ENCODE measurements at places on chromosomes 12 and 14.

- peak; percentile 47 for DNase-seq
Observed at GRCh38 chr14:92409043-92409442, 86.1 kb downstream of the SLC24A4 start.

GRCh38 chr14:106436310-106436905 lies 910.0 kb downstream of the TMEM121 start:
- DNase-seq, result no peak

DNA sequence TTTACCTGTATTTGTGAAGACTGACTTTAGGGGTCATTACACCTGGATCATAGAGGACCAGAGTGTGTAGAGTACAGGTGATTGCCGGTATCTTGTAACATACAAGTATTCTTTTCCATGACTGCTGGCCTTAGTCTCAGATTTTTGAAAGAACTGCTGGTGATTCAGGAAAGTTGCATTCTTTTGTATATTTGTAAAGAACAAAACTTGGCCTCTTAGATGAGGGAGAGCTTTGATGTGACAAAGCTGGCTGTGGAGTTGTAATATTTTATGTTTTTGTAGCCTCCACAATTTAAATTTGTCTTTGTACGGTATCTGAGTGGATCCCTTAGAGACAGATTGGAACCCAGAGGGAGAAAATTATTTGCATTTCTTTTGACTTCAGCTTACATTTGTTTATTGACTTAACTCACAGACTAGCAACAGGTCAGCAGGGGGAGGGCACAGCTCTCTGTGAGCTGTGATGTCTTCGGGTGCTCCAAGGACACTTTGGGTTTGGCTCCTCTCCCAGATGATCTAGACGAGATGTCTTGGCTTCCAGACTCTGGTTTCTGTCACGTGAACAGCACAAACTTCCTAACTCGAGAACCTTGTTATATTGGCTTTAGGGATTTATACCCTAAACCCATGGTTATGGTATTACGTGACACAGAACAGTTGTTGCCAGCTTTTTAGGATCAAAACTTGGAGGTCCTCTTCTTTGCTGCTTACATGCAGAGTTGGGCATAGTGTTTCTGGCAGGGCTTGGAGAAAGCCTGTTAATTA lies 65.9 kb downstream of the DAAM1 start:
- DNase-seq, result peak; percentile 72

- DNase-seq, result no peak
Observed at GRCh38 chr12:57107456-57108155, 3.6 kb downstream of the STAT6 start.

GRCh38 chr14:60189923-60190840 lies 25.0 kb upstream of the DHRS7 start:
- DNase-seq, result no peak

GRCh38 chr12:125228519-125229260 lies 163.5 kb downstream of the AACS start:
- no peak for DNase-seq

DNA sequence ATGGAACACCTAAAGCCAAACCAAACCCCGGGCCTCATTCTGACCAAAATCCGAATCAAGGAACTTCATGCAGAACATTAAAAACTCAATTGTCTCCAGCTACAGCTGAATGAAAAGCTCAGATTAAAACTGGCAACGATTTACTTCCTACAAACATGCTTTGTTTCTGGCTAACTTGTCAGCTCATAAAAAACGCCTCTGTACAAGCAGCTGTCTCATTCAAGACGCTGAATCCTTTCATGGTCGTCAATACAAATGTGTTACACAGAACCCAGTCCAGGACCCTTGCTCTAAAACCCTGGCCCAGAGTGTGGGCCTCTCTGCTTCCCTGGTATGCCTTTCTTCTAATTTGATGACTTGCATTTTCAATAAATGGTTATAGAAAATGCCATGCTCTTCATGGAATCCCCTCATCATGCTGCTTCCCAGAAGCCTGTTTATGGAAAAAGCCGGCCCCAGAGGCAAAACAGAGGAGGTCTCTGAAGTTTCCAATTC lies 183.1 kb downstream of the PHLDA1 start:
- no peak for DNase-seq

- DNase-seq, result no peak
Observed at GRCh38 chr12:2691006-2691344, 103.8 kb upstream of the FKBP4 start.

- DNase-seq, result no peak
Observed at GRCh38 chr12:59393506-59393905, 202.3 kb upstream of the SLC16A7 start.

DNA sequence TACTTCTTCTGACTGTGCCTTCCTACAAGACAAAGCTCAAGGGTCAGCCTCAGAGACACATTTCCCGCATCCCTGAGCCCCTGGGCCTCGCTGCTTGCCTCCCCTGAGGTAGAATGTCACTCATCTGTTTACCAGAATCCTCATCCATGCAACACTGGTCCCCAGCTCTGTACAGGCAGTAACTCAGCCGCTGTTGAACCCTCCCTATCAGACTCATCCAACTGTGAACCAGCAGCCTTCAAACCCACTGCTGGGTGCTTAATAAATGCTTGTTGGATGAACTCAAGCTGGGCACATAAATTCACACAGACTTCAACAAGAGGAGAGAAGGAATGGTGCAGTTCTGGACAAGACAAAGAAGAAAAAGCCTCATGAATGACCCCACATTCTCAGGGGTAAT lies 6.1 kb downstream of the NT5DC3 start:
- no peak for DNase-seq

DNA sequence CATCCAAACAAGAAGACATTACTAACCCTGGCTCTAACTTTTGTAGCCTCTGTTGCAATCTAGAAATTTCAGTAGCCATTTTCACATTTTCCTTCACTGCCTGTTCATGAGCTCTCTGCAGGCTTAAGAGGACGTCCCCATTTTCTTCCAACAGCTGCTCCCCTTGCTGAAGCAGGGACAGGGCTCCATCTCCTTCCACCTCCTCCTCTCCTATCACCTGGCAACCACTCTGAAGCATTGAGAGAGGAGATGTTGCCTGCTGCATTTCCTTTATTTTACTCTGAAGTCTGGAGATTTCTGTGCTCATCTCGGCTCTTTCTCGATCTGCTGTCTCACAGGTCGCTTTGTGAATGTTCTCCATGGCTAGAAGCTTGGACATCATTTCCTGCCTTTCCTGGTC lies 73.3 kb downstream of the NIN start:
- no peak for DNase-seq

DNA sequence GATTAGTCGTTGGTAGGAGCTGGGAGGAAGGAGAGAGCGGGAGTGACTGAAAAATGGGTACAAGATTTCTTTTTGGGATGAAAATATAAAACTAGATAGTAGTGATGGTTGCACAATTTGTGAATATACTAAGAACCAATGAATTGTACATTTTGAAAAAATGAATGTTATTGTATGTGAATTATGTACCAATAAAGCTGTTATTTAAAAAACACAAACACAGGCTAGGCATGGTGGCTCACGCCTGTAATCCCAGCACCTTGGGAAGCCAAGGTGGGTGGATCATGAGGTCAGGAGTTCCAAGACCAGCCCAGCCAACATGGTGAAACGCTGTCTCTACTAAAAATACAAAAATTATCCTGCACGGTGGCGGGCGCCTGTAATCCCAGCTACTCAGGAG lies 32.1 kb downstream of the PPP1R13B start:
- no peak for DNase-seq

GRCh38 chr14:105414456-105415371 lies 4.9 kb upstream of the MTA1 start:
- peak; percentile 87 for DNase-seq

Measured in left cardiac atrium (tissue), 4 donors.